ENCODE measurements at places on chromosomes 12 and 14.

DNA sequence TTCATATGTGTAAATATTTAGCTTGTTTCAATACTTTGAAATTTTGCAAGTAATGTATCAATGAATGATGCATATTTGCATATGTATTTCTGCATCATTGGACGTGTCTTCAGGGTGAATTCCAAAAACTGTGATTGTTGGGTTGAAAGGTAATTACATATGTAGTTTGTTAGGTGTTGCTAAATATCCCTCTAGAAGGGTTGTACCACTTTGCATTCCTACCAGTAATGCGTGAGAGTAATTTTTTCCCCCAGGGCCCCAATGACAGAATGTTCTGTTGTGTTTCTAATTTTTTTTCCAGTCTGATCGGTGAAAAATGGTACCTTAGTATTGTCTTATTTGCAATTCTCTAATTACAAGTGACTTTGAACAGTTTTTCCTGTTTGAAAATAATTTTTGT, 408.9 kb downstream of the NAV3 start:
- no peak for DNase-seq

DNA sequence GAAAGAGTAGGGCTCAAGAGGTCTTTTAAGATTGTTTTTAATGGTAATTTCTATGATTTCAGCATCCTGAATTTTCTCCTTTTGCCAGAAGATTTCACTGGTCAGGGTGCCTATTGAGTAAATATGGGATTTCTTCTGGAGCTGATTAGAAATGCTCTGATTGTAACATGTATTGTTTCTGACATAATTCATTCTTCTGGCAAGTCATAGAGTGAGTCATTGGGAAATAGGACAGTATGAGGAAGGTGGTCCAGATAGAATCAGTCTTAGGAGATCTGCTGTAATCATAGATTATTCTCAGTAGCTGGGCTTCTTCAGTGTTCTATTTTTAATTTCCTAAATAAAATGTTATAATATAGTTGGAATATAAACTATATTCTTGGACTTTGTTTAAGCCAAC, 182.0 kb upstream of the NAV3 start:
- no peak for DNase-seq

- no peak for DNase-seq
Observed at GRCh38 chr14:24875203-24875838, 174.6 kb downstream of the STXBP6 start.

- no peak for DNase-seq
Observed at GRCh38 chr12:64633940-64634337, 23.6 kb downstream of the RASSF3 start.

DNA sequence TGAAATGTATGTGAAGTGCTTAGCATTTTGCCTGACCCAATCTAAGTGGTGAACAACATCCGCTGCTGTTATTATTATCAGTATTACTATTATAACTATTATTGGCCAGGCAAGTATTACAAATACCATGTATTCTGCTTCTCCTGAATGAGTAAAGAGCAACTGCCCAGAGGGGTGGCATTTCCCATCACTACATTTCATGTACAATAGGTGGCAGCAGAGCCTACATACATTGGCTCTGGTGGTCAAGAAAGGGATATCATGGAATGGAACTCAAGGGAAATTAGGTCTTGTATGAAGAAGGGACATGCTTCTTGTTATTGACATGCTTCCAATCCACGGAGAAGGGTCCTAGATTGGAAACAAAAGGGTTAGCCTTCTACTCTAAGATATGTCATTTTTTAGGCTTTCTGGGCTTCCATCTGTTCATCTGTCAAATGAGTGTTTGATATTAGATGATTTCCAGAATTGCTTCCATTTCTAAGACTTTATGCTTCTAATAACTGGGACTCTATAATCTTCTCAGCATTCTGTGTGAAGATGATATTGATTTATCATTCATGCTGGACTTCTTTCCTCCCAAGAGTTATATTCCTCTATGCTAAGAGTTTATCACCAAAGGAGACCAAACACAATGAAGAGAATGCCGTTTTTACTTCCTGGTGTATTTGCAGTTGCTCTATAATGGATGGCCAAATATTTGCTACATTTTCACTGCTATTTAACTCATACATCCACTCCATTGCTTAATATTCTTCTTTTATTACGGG, 239.1 kb downstream of the SSPN start:
- peak; percentile 56 for DNase-seq

GRCh38 chr14:104856869-104857860, 7.9 kb upstream of the CEP170B start:
- DNase-seq, result no peak

DNA sequence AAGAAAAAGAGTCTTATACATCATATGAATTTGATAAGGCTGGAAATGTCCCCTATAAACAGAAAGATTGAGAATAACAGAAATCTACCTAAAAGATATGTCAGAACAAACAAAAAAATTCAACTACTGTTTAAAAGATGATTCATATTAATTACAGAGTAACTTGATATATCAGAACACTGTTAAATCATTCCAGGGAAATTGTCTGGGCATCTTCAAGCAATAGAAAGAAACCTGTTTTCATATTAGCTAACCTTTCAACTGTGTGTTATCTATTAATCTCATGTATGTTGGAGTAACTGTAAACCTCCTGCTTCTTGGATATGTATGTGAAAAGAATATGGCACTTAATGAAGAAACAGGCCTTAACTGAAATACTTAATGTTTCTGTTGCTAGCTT, 96.7 kb downstream of the NUBPL start:
- DNase-seq, result no peak

- no peak for DNase-seq
Observed at GRCh38 chr12:65879878-65880277, 55.6 kb downstream of the HMGA2 start.

GRCh38 chr12:104942075-104942474, 16.0 kb downstream of the SLC41A2 start:
- no peak for DNase-seq

- DNase-seq, result no peak
Observed at GRCh38 chr14:100660882-100661635, 65.6 kb upstream of the DLK1 start.

GRCh38 chr12:47376927-47377326, 297.2 kb upstream of the AMIGO2 start:
- DNase-seq, result no peak

GRCh38 chr14:99971941-99972747, 93.1 kb upstream of the EVL start:
- DNase-seq, result peak; percentile 20

DNA sequence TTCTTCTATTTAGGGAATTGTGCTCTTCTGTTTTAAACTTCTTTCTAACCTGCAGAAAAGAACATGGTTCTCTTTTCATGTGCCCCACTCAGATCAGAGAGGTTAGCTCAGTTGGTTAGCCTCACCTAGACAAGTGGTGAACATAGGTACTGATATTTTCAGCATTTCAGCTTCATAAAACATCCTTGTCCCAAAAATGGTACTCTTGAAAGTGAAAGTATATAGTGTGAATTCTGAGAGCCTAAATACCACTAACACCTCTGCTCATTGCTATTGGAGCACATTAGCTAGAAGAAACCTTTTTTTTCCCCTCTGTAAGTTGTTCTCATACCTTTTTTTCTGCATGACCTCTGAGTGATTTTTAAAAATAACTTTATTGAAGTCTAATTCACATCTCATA, 17.6 kb downstream of the UBE3B start:
- DNase-seq, result no peak

- DNase-seq, result no peak
Observed at GRCh38 chr14:105100910-105101309, 35.7 kb upstream of the GPR132 start.

DNA sequence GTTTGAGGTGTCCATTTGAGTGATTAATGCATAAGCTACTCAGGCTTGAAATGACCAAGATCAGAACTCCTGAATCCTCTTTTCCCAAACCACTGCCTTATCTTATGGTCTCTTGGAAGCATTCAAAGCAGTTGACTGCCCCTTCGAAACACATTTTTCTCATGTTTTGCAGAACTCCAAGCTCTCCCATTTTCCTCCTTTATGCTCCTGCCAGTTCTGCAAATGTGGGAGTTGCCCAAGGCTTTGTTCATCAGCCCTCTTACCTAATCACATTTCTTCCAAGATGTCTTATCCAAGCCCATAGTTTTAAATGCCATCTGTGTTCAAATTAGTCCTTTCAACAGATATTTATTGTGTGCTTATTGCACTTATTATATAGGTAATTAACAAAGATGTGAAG, 1.8 kb upstream of the DNAAF2 start:
- no peak for DNase-seq

GRCh38 chr14:49892301-49892635, 614 bp upstream of the ARF6 start:
- DNase-seq, result peak; percentile 71

- DNase-seq, result no peak
Observed at GRCh38 chr12:63037746-63038712, 103.1 kb upstream of the PPM1H start.

DNA sequence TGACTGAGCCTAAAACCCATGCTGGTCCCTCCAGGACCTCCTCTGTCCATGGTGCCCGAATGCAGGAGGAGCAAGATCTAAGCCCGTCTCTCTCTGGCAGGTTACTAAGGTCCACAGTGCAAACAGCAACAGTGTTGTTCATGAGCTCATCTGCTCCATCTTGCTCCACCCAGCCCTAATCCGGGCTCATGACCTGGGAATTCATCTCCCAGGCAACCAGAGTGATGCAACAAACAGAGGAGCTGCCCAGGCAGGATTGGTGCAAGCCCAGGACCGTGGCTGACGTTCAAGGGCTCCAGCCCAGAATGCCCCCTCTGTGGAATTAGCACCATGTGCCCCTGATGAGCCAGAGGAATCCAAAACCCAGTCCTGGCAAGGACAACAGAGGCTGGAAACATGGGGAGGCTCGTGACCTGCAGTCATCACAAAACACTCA, 29.9 kb downstream of the HSPB8 start:
- no peak for DNase-seq

- no peak for DNase-seq
Observed at GRCh38 chr12:4052691-4053090, 179.5 kb upstream of the PARP11 start.

DNA sequence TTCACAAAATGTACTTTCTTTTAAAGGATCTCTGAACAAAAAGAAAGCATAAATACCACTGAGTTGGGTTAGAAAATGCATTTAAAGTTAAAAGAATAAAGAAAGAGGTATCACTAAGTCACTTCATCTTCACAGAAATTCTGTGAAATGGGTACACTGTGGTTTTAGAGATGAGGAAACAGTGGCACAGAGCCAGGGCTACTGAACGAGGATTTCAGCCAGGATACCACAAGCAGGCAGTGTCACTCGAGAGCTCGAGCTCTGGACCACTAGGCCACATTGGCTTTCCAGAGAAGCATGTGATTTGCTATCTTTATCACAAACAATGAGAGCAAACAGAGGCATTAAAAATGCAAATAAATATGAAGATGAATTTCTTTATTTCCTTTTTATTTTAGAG, 51.0 kb downstream of the WDHD1 start:
- peak; percentile 26 for DNase-seq

GRCh38 chr12:103247531-103247930, 248.2 kb downstream of the C12orf42 start:
- no peak for DNase-seq

DNA sequence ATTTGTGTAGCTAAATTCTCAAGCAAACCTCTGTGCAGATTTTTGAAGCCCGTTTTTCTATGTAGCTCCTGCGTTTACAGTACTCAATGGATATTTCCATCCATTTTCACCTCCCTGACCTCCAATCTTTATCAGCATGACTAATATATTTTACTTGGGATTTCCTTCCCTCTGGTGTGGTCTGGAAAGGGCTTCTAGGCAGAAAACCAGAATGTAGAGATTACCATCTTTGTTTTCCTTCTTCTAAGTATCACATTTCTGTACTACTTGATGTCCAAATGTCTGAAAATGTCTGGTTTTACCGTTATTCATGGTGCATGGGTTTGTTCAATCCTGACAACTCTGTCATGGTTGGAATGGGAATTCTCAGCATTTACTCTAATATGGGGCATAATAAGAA, 907.6 kb upstream of the FLRT2 start:
- no peak for DNase-seq

- no peak for DNase-seq
Observed at GRCh38 chr12:120872487-120872886, 31.7 kb downstream of the SPPL3 start.

GRCh38 chr12:70883855-70884254, 36.7 kb downstream of the PTPRR start:
- no peak for DNase-seq

DNA sequence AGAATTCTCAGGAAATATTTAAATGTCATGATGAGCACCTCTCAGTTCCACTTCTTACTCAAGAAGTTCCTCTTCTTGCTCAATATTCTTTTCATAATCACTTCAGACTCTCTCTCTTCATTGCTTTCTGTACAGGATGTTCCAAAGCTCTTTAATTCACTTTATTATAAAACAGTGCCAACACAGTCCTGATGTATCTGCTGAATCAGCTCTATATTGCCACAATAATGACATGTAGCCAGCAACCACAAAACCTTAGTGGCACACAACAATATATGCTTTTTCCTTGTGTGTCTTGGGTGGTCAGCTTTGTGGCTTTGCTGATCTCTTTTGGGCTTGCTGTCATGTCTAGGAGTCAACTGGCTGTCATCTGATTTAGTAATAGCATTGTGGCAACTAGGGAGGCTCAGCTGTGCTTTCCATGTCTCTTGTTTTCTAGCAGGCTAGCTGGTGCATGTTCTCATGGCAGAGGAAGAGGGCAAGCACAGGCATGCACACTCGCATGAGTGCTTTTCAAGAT, 52.8 kb upstream of the SLC2A13 start:
- no peak for DNase-seq

- no peak for DNase-seq
Observed at GRCh38 chr14:64601571-64601970, 51.8 kb downstream of the PPP1R36 start.

DNA sequence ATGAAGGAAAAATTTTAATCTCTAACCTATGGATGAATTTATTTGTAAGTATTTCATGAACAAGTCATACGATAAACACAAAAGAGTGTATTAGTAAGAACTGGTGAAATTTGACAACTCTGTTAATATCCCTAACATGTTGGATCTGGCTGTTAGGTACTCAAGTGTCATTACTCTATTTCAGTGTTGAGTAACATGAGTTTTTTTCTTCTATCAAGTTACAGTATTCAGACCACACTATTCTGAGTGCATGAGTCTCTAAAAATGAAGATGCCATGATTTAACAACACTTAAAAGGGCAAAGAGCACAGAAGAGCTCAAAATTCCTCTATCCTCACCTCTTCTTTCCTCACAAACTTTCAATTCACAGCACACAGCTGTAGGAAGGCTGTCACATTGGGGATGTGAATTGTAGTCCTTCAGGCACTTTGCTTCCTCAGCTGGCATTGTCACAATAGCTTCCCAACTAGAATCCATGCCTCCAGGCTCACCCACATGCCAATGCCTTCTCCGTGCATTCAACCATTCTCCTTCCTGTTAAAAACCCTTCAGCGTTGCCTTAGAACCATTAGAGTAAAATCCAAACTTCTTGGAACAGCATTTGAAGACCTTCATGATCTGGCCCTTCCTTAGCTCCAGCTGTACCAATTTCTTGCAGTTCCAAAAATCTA, 73.7 kb upstream of the DBX2 start:
- DNase-seq, result no peak

- DNase-seq, result peak; percentile 52
Observed at GRCh38 chr12:121668750-121669520, 519 bp downstream of the MORN3 start.

- DNase-seq, result no peak
Observed at GRCh38 chr12:116529048-116529447, 30.1 kb upstream of the MAP1LC3B2 start.

GRCh38 chr12:62789851-62790250, 145.1 kb downstream of the PPM1H start:
- no peak for DNase-seq
